ENCODE measurements at places on chromosomes 7 and 10.

DNA sequence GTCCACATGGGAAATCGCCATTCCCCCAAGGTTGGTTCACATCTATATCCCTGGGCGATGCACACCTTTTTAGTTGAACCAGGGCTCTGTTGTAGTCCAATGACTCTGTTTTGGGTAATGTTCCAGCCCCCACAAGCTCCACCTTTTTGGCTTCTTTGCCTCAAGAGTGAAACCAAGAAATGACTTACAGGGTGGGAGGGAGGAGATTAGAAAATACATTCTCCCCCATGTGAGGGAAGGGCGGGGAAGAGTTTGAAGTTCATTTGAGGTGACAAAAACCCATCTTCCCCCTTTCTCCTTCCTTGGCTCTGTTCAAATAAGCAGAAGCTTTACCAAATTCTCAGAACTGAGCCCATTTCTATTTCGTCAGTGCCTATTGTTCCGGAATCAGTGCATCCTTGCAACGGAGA, 82.8 kb downstream of the GATA3 start:
- DNase-seq = no peak

GRCh38 chr10:30583778-30584415, 45.7 kb downstream of the LYZL2 start:
- no peak for DNase-seq

DNA sequence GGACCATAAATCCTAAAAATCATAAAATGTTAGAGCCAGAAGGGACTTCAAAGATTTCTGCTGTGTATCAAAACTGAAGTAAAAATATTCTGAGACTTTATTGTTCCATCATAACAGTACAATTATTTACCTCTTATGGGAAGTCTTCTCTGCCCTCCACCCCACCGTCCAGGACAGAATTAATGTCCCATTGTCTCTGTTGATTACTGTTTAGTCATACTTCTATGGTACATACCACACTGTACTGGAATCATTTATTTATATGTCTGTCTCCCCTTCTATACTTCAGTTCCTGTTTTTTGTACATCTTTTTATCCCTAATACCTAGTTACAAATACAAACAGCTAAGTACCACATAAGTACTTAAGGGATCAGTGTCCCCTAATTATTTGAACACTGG, 91.4 kb upstream of the CAPZA2 start:
- DNase-seq = no peak

DNA sequence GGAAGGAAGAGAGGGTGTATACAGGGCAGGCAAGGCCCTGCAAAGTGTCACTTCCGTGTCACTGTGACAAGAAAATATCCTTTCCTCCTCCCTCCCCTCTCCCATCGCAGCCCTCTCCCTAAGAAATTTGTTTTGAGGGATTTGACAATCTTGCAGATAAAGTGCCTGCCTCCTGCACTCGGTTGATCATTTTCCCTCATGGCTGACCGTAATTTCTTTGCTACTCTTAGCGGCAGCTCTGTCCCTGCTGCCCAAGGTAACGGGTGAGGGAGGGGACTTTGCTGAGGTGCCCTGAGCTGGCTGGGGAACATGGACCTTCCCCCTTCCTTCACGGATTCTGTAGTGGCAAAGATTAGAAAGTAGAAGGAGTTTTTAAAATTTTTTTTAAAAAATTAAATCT, 179.1 kb downstream of the TCF7L2 start:
- DNase-seq = no peak

DNA sequence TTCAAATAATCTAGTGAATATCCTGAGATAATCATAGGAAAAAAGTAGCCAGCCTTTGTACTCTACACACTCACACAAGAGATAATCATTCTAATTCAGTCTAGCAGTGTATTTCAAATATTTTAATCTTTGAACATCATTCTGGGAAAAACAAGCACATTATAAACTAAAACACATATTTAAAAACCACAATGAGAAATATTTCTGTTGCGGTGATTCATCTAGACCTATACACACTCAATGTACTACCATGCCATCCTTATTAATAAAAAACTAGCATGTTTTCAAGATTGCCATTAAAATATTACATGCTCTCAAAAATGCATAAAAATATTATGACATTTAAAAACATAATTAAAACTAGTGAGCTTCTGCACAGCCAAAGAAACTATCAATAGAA, 11.8 kb downstream of the COG5 start:
- no peak for DNase-seq

GRCh38 chr10:62459072-62459471, 84.9 kb downstream of the ZNF365 start:
- DNase-seq = no peak

DNA sequence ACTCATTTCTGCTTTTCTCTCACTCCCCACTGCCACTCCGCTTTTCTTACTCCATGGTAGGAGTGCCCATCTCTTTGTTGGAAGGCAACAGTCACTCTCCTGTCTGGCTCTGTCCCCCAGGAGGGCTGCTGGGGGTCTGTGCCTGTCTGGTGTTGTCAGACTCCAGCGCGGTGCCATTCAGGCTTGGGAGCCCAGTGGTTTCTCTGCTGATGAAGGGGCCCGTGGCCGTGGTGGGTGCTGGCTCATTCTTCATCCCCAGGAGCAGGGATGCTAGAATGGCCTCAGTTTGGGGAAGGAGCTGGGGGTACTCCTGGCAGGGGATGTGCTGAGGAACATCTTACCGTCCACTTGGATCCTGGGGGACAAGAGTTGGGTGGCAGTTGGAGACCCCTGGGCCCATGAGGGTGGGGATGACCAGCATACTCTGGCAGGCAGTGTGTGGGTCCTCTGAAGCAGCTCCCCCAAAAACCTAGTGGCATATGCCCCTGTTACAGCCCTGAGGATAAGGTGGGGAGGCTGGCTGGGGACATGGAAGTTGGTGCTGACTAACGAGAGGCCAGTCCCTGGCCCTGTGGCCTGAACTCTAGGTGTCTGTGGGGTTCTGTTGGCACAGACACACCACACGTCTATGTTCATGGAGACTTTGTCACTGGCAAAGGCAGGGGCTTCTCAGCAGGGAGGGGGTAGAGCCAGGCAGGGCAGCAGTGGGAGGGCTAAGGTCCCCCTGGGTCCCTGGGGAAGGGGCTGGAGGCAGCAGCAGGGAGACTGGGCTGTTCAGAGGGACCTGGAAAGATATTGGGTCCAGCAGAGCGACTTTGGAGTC, 102.8 kb upstream of the RET start:
- DNase-seq = no peak

- no peak for DNase-seq
Observed at GRCh38 chr7:30253796-30254165, 30.6 kb upstream of the ZNRF2 start.

GRCh38 chr7:51034521-51035264, 252.0 kb upstream of the GRB10 start:
- no peak for DNase-seq

DNA sequence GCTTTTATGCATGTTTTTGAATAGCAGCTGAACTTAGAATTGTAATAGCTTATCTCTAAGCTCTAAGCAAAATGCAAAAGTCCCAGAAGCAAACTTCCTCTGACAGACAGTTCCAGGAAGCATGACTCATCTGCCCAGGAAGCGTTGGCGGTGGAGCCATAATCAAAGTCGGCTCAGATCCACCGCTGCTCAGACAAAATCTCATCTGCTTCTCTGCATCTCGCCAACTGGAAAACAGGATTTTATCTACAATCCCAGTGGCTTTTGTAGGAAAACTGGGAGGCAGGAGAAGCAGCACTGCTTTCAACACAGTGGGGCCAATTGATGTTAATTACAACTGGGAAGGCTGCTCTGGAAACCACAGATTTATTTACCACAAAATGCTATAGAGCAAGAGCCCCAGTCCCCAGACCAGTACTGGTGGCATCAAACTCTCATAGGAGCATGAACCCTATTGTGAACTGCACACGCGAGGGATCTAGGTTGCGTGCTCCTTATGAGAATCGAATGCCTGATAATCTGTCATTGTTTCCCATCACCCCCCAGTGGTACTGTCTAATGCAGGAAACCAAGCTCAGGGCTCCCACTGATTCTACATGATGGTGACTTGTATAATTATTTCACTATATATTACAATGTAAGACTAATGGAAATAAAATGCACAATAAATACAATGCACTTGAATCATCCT, 99.9 kb downstream of the CUBN start:
- DNase-seq = peak; percentile 55

DNA sequence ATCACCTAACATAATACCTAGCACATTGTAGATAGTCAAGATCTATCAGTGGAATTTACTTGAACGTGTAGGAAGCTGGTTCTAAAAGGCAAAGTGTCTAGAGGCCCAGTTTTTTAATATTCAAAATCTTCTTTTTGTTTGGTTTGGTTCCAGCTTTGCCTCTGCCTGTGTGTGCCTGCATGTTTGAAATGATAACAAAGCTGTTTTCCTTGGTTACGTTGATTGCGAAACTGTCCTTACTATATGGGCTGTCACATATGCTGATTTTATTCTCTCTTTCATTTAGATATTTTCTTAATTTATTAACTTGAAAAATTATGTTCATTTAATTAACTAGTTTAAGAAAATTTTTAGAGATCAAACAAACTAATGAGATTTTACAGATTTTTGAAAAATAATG, 237.3 kb downstream of the SEMA3A start:
- DNase-seq = no peak

- DNase-seq = no peak
Observed at GRCh38 chr7:21947056-21947455, 1.4 kb upstream of the CDCA7L start.

DNA sequence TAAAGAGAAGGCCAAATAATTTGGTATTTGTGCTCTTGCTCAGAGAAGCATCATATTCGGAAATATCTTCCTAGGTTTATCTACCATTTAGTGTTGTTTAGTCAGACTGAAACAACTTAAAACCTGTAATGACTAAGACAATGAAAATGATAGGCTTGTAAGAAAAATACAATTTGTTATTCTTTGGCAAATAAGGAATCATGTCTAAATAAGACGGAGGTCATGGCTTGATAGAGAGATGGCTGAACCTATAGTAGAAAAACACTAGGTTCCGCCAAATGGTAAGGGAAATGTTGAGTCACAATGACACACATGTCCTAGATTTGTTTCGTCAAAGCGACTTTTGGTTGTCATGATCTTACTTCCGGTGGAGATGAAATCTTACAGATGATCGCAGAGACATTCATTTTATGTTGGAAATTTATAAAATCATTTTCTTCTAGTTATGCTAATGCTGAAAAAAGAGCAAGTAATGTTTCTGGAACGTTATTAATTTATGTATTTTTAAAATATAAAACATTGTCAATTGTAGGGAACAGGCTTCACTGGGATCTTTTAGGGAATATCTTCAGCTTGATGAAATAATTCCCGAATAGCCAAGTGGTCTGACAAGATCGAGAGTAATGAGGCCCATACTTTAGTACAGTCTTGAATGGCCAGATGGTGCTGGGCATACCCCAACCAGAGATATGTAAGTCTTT, 1.0 kb downstream of the SRGN start:
- no peak for DNase-seq

GRCh38 chr7:2688409-2689342, 674 bp downstream of the AMZ1 start:
- no peak for DNase-seq

DNA sequence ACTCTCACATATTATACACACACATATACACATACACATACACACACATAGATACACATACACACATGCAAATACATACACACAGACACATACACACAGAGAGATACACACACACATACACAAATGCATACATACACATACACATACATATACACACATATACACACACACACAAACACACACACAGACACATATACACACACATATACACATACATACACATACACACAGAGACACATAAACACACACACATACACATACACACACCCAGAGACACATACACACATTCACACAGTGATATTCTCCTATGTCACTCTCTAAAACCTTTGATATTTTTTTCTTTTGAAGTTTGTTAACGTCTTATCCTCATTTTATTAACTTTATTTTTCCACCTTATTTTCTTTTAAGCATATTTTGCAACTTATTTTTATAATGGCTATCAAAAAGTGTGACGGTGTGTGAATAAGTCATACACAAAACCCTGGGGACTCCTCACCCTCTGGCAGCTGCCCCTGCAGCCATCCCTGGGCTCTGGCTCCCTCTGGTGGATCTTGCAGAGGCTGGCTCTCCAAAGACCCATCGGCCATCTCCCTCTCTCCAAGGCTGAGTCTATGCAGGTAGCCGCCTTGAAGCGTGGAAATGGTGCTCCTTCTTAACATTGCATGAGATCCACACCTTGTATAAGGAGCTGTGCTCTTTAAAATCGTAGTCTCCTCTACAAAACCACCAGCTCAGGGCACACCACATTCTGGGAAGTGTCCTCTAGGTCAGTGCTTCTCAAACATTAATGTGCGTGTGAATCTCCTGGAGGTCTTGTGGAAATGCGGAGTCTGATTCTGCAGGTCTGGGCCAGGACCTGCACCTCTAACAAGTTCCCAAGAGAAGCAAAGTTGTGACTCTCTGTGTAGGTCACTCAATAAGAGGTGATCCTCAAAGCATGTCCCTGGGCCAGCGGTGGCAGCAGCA, 4.1 kb upstream of the C10orf120 start:
- DNase-seq = peak; percentile 3

GRCh38 chr7:155527664-155528063, 18.7 kb downstream of the CNPY1 start:
- no peak for DNase-seq

DNA sequence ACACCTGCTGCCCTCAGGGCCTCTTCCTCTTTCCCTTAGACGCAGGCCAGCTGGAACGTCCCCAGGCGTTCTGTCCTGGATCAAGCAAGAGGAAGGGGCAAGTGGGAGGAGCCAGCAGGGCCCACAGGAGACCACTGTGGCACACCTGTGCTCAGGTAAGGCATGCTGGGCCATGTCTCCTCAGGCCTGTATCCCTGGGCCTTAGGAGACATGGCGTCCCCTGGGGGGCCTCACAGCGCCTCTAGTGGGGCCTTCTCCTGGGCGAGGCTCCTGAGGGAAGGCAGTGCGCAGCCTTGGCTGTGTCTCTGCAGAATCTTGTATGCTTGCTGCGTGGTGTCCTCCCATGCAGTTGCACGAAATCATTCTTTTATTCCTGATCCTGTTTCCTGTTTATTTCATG, 31.3 kb downstream of the ZNF783 start:
- no peak for DNase-seq

DNA sequence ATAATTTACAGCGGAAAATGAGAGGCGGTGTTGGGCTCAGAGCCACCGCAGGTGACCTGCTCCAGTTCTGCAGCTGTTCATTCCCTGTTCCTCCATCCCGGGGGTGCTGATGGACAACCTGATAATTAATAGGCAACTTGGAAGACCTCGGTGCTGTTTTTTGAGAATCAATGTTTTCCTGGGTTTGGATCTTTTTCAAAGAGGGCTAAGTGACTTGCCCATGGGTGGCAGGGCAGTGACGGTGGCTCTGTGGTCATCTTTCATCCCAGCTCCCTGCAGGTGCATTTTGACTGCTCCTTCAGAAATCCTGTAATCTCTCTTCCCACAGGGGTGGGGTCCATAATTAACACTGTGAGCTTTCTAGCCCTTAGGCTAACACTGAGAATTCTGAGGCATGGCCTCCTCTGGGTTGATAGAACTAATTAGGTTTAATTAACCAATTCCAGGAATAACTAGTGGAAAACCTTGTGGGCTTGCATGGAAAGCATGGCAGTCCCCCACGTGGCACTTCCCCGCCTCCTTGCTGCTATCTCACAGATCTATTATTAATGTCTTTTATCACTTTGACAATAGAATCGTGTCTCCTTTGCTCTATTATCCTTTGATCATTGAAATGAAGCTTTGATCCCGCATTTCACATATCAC, 217.9 kb downstream of the GLRX3 start:
- DNase-seq = no peak

Measured in activated CD8-positive, alpha-beta memory T cell treated with anti-CD3 and anti-CD28 coated beads for 1 hour (primary cell).